Stimulated activated CD4-positive, alpha-beta T cell treated with anti-CD3 and anti-CD28 coated beads, TNF-alpha, amount 100 ng/mL, for 1 hour (primary cell): ENCODE measurements at places on chromosomes 16 and 17.

DNA sequence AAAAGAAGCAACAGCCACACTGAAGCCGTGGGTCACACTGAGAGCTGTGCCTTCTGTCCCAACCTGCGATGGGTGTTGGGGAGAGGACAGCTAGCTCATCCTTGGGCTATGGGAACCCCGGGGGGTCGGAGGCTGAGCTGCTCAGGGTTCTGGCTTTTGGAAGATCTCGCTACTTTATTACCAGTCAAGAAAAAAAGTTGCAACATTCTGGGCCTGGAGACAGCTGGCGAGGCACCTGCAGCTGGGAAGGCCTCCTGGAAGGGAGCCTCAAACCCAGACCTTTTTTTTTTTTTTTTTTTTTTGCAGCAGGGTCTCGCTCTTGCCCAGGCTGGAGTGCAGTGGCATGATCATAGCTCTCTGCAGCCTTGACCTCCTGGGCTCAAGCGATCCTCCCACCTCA is 24.9 kb downstream of the TPSD1 start:
- no peak for DNase-seq

DNA sequence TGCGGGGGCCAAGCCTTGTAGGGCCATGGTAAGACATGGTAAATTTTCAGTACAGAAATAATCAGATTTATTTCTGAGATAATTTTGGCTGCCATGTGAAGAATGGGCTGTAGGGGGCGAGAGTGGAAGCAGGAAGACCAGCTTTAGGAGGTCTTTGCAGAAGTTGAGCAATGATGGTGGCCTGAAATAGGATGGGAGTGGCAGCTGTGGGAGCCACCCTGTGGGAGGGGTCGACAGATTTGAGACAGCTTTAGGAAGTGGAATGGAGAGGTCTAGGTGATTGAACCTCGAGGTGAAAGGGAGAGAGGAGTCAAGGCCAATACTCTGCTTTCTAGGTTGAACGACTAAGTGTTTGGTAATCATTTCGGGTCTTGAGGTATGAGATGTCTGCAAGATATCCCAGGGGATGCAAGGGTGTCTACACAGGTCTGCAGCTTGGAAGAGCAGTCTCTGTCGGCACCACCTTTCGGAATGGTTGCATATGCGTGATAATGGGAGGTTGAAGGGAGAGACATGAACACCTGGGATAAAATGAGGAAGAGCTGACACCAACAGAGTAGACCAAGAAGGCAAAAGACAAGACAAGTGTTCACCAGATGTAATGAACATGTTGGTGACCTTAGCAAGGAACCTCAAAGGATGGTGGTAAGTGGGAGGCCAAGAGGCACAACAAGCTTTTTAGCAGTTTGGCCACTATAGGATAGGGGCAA is 4.2 kb upstream of the ATXN7L3 start:
- no peak for DNase-seq

- DNase-seq, result no peak
These were observed 6.5 kb downstream of the DPEP2 start for GRCh38 chr16:67992661-67993206.

DNA sequence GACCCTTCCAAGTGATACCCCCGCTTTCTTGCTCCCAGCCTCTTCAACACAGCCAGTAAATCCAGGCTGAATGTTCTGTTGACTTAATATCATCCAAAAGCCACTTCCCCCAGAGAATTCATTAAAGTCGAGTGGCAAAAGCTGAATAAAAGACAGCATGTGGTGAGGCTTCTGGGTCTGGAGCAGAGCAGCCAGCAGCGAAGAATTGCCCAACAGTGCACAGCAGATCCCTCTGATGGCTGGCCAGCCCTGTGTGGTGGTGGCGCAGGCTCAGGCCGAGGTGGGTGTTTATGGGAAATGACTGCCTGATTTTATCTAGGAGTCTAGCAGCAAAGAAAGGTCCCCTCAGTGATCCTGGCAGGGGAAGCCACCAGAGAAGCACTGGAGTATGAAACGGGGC is 30.3 kb upstream of the RCVRN start:
- DNase-seq, result no peak

GRCh38 chr16:26649381-26650045 is 417.2 kb upstream of the C16orf82 start:
- DNase-seq, result no peak

- no peak for DNase-seq
These were observed 740.9 kb downstream of the CDH8 start for GRCh38 chr16:61295311-61295710.

DNA sequence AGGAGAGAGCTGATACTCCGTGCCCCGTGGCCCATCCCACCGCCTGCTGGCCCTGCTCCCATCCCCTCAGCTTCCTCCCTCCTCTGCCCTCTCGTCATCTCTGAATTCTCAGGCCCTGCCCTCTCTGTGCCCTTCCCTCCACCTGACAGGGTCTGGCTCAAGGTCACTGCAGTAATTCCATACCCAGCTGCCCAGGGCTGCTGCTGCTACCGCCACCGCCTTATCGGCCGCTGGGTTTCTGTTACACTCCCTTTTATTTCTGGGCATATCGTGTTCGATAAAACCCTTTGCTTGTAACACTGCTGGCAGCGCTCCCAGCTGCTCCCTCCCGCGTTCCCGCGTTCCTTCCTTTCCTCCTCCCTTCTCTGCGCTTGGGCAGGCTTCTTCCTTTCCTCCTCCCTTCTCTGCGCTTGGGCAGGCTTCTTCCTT is 1.2 kb downstream of the EPN3 start:
- DNase-seq, result no peak

- no peak for DNase-seq
These were observed 109.6 kb downstream of the KCNJ2 start for GRCh38 chr17:70278844-70279462.

GRCh38 chr17:1946021-1946932 is 78.9 kb downstream of the RTN4RL1 start:
- DNase-seq, result no peak

- DNase-seq, result no peak
These were observed 47.7 kb upstream of the CLEC18B start for GRCh38 chr16:74468807-74469525.

DNA sequence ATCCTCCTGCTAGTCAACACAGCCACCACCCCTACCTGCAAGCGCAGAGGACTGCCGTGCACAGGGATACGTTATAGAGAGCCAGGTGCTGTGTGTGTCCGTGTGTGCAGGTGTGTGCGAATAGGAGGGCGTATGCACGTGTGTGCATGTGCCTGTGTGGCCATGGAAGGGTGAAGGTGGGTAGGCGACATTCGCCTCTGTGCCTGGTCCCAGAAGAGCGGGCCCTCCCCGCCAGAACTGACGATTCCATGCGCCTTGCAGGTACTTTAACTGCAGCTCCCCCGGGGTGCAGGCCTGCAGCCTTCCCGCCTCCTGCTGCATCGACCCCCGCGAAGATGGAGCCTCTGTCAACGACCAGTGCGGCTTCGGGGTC is 8.7 kb downstream of the PDE6G start:
- DNase-seq, result no peak

DNA sequence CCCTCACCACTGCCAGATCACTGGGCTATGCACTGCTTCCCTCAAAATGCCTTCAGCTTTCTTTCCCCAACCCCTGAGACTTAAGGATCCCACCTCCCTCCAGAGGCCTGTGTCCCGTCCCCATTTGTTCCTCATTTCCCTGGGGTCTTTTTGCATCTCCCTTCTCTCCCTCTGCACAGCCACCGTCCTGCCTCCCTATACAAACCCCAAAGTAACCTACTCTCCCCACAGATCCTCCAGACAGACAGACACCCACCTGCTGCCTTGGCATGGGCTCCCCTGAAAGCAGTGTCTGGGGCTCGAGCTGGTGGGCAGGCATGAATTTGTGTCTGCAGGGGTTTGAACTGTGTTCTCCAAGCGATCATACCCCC is 69.4 kb upstream of the TNRC6C start:
- DNase-seq, result no peak

DNA sequence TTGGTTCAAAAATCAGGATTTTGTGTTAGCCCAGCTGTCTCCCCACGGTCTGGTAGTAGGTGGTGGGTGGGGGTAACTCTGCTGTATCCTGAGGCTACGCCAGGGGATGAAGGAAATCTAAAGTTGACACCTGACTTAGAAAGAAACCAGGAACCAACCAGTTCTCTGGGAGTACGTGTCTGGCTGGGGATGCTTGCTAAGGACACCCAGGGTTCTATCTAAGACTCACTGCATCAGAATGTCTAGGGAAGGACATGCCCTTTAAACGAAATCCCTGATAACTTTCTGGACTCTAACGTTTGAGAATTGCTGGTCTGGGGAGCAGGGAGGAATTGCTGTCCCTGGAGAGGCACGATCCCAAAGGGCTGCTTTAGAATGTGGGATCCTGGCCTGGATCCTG is 39.2 kb upstream of the CES5A start:
- DNase-seq, result no peak

GRCh38 chr17:9557857-9558256 is 17.8 kb downstream of the STX8 start:
- DNase-seq, result no peak

GRCh38 chr17:66948061-66948750 is 16.3 kb upstream of the CACNG4 start:
- no peak for DNase-seq

DNA sequence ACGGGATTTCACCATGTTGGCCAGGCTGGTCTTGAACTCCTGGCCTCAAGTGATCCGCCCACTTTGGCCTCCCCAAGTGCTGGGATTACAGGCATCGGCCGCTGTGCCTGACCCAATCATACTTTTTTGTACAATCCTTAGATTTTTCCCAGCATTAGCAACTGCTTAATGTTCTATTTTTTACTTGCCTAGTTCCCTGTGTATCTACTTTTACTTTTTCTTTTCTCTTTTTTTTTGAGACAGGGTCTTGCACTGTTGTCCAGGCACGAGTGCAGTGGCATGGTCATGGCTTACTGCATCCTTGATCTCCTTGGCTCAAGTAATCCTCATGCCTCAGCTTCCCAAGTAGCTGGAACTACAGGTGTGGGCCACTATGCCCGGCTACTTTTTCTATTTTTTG is 9.5 kb downstream of the GRB2 start:
- no peak for DNase-seq

DNA sequence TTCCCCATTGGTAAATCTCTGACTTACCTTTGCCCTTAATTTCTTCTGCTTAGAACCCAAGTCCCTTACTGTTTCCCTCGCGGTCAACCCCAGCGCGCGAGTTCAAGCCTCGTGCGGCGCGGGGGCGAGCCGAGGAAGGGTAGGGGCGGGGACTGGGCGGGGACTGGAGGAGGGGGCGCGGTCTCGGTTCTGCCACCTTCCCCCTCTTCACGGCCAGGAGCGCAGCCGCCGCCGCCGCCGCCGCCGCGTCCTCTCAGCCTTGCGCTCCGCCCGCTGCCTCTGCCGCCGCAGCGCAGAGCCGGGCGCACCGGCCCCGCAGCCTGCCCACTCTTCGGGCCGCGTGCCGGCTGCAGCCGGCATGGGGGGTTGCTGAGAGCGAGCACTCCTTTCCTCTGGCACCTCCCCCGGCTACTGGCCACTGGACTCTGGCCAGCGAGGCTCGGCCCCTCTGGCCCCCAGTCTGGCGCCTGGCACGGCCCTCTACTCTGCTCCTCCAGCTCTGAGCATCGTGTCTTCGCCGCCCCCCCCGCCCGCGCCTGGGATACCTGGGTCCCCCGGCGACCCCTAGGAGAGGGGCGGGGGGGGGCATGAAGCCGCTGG is at the start of gene RAPGEFL1:
RAPGEFL1 (plus strand) TSS at position 196 of the 600 bp plus-strand sequence; CDS start at position 588, 392 bp downstream.
- peak; percentile 67 for DNase-seq

- no peak for DNase-seq
These were observed 76.4 kb downstream of the GPR139 start for GRCh38 chr16:19997264-19997663.

GRCh38 chr17:41910701-41911391 is 7.9 kb downstream of the ACLY start:
- no peak for DNase-seq

DNA sequence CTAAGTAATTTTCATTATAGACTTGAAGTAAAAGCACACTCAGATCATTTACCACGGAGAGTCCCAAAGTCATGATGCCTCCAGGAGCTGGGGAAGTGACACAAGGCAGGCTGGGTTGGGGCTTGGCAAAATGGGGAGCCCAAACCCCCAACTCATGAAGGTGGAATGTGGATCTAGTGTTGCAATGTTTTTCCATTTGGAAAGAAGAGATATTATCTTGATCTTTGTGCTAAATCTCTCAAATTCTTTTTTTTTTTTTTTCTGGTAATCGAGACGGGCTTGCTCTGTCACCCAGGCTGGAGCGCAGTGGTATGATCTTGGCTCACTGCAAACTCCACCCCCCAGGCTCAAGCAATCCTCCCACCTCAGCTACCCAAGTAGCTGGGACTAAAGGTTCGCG is 7.5 kb upstream of the KCNG4 start:
- DNase-seq, result no peak

GRCh38 chr17:6772016-6772415 is 4.0 kb upstream of the FBXO39 start:
- no peak for DNase-seq

DNA sequence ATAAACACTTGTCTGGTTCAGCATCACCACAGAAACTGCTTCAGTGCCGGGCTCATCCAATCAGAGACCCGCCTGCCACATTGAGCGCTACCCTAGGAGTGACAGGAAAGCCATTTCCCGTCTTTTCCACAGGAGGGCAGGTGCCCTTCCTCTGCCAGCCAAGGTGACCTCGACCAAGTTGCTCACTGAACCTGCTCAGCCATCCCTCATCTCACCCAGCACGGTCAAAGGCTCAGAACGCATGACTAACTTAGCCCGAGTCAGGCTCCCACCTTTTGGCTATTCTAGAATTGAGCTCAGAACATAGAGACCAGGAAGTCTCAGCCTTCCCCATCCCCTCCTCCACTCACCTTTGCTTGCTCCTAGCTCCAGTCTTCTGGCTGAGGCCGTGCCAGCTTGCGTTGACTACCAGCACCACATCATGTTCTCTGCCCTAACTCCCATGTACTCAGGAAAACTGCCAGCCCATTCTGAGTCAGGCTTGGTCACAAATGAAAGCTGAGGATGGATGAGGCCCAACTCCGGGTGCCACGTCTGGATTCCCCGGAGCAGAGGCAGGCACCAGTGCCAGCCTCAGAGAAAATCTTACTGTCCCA is 15.6 kb downstream of the MRPS23 start:
- no peak for DNase-seq

GRCh38 chr16:77581706-77582105 is 140.6 kb upstream of the NUDT7 start:
- DNase-seq, result no peak

GRCh38 chr16:19167710-19168370 is at the start of gene SYT17:
SYT17 (plus strand) TSS chr16:19168240; CDS start chr16:19168647, 407 bp downstream.
- DNase-seq, result no peak

- DNase-seq, result no peak
These were observed 78.0 kb downstream of the GNAO1 start for GRCh38 chr16:56269281-56269680.
